ENCODE measurements at places on chromosomes 3 and 15. TPM values are rescaled to one million over a fixed set of nuclear protein-coding genes. Genes with fewer than 3 reads are reported as not detected.

MAP2K1 gene
- 64.7 TPM for total RNA-seq

DNA sequence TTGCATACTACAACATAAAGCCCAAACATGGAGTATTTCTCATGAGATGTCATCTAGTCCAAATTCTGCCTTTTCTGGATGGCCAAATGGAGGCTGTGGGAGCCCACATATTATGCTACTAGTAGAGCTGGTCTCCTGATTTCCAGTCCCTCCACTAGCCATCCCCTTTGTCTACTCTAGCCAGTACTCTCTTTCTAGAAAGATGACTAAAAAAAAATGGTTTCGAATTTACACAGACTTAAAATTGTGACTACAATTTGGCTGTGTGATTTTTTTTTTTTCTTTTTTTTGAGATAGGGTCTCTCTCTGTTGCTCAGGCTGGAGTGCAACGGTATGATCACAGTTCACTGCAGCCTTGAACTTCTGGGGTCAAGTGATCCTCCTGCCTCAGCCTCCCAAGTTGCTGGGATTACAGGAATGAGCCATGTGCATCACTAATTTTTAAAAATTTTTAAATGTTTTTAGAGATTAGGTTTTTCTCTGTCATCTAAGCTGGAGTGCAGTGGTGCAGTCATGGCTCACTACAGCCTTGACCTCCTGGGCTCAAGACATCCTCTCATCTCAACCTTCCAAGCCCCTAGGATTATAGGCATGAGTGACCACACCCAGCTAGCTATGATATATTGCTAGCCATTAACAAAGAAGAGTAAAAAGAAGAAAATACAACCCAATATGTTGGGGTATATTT, 273.9 kb downstream of the ADAMTSL3 start:
- H3K4me3 ChIP-seq = no peak overlapping the region
- no peak for DNase-seq
- no peak overlapping the region for H3K27ac ChIP-seq
- H3K36me3 ChIP-seq = no peaks in the 10 kb centered on the region
- H3K4me1 ChIP-seq = no peaks in the 10 kb centered on the region

UROC1 gene
- total RNA-seq = 0.09 TPM

- H3K36me3 ChIP-seq = no peaks in the 10 kb centered on the region
- H3K4me3 ChIP-seq = no peak overlapping the region
- no peak overlapping the region for H3K27ac ChIP-seq
- H3K4me1 ChIP-seq = no peaks in the 10 kb centered on the region
- no peak for DNase-seq
- no peaks in the 10 kb centered on the region for H3K27me3 ChIP-seq
Measured at GRCh38 chr15:56608140-56608778, 125.0 kb downstream of the ZNF280D start.

GRCh38 chr3:105402287-105402801, 35.6 kb downstream of the ALCAM start:
- no peaks in the 10 kb centered on the region for H3K4me1 ChIP-seq
- no peak overlapping the region for H3K4me3 ChIP-seq
- no peak overlapping the region for H3K27ac ChIP-seq

STRA6 gene
- total RNA-seq = 0.40 TPM

- no peaks in the 10 kb centered on the region for H3K27me3 ChIP-seq
- no peak overlapping the region for H3K4me3 ChIP-seq
- no peaks in the 10 kb centered on the region for H3K36me3 ChIP-seq
- no peak overlapping the region for H3K27ac ChIP-seq
- H3K4me1 ChIP-seq = peaks cover 6% of the 10 kb centered on the region
Measured at GRCh38 chr3:30613133-30613825, 6.9 kb downstream of the TGFBR2 start.

ARPIN gene
- 21.3 TPM for total RNA-seq
